Activated CD4-positive, alpha-beta T cell treated with anti-CD3 and anti-CD28 coated beads for 48 hours (primary cell): ENCODE measurements at places on chromosomes 13 and 19.

GRCh38 chr13:112069845-112070251 lies 2.9 kb downstream of the SOX1 start:
- no peak for DNase-seq

GRCh38 chr13:92802776-92803175 lies 423.8 kb upstream of the GPC6 start:
- DNase-seq = no peak

DNA sequence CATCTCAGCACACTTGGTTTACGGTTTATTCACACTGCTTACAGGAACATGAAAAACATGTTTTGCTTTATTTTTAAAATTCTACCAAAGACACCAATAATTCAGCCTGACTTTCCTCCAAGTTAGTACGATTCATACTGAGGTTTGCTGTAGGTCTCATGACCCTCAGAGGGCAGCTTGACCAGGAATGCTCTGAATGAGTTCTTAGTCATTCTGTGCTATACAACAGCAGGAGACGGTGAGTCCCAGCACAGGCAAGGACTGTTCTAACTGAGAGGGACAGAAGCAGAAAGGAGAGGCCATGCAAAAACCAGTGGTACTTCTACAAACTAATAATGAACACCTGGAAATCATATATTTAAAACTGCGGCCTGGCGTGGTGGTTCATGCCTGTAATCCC lies 6.4 kb downstream of the GRTP1 start:
- DNase-seq = no peak

GRCh38 chr13:51781246-51782022 lies 22.5 kb downstream of the DHRS12 start:
- peak; percentile 46 for DNase-seq

GRCh38 chr13:73225990-73226389 lies 167.2 kb downstream of the KLF5 start:
- no peak for DNase-seq

- peak; percentile 18 for DNase-seq
Measured at GRCh38 chr19:42693760-42694350, 46.4 kb downstream of the PSG3 start.

- DNase-seq = no peak
Measured at GRCh38 chr19:17454576-17455071, 6.1 kb downstream of the NXNL1 start.

DNA sequence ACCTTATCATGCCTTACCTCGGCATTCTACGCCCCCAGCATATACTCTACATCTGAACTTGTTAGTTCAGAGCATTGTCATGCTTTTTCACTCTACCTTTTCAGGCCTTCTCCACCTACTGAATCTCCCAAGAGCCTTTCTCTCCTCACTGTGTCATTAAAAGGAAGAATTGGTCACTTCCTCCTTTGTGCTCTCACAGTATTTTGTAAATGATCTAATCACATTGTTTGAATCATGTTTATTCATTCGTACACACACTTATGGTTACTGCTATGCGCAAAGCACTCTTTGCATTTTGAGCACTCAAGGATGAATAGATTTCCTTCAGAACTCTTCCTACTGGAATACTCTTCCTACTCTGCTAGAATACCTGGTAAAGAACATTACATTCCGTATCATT lies 15.8 kb upstream of the ELF1 start:
- DNase-seq = no peak

GRCh38 chr13:79212064-79212619 lies 193.9 kb downstream of the RBM26 start:
- DNase-seq = no peak

DNA sequence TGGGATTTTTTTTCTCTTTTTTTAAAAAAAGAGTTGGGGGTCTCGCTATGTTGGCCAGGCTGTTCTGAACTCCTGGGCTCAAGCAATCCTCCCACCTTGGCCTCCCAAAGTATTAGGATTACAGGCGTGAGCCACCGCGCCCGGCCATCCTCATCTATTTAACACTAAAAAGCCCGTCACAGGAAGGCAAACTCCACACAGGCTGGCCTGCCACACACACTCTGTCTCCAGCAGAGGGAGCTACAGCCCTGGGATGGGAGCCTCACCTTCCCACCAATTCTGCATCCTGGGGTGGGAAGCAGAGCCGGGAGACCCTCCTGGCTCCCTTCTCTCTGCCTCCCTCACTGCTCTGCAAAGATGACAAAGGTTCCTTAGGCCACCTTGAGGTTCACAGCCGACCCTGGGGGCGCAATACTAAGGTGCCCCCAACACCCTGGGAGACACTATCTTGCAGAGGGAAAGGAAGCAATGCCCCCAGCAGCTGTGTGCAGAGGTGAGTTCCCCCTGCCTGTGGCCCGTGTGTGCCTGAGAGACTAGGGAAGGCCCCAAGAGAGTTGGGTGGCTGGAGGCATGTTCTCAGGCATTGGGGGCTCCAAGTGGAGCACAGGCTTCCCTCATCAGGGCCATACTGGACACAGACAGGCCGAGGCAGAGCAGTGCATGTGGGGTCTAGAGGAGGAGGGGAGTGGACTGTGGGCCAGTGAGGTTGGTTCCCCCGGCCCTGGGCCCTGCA lies 27.4 kb upstream of the TIMM44 start:
- DNase-seq = peak; percentile 45

DNA sequence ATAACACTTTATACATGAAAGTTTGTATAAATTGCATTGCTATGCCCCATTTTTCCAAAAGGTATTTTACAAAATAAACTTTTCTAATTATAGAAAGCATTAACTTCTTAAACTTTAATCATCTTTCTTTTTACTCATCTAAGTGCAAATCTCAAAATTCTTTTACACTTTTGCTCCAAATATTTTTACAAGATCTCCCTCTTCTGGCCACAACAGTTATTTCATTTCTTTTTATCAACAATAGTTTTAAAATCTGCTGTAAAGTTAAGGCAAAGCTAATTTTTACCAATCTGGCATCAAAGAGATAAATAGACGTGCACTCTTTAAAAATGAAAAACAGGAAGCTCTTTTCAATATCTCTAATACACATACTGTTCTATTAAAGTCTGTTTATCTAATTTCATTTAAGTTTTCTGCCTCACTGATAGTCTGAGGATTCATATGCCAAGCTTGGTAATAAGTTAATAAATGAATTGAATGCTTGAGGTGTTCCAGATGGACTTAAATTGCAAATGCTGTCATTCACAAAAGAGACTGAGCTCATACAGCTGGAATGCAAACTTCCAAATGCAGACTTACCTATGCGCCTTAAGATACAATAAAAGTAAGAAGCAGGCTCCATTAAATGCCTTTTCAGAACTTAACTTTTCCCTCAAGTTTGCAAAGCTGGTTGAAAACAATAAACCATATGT lies 583.0 kb upstream of the ATXN8OS start:
- DNase-seq = no peak

GRCh38 chr19:53958168-53958571 lies 4.6 kb upstream of the CACNG8 start:
- DNase-seq = no peak

DNA sequence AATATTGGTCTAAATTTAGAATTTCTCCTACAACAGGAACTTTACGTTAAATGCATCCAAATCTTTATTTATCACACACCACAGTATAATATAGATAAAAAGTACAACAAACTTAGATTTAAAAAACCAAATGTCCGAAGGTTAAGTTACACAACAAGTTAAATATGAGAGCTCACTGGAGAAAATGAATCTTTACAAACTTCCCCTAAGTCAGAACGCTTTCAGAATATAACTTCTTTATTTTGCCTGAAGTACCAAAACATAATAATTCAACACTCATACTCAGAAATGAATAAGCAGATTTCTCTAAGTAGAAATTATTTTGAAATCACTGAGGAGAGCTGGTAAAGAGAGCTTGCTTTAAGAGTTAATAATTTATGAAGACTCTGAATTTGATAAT lies 33.8 kb downstream of the TSC22D1 start:
- no peak for DNase-seq

DNA sequence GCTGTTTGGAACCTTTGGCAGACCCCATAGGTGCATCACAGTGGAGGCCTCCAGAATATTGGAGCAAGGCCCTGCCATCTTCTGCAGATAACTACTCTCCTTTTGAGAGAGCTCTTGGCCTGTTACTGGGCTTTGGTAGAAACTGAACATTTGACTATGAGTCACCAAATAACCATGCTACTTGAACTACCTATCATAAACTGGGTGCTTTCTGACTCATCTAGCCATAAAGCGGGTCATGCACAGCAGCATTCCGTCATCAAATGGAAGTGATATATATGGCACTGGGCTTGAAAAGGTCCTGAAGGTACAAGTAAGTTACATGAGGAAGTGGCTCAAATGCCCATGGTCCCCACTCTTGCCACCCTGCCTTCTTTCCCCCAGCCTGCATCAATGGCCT lies 782.5 kb upstream of the SLITRK6 start:
- no peak for DNase-seq

DNA sequence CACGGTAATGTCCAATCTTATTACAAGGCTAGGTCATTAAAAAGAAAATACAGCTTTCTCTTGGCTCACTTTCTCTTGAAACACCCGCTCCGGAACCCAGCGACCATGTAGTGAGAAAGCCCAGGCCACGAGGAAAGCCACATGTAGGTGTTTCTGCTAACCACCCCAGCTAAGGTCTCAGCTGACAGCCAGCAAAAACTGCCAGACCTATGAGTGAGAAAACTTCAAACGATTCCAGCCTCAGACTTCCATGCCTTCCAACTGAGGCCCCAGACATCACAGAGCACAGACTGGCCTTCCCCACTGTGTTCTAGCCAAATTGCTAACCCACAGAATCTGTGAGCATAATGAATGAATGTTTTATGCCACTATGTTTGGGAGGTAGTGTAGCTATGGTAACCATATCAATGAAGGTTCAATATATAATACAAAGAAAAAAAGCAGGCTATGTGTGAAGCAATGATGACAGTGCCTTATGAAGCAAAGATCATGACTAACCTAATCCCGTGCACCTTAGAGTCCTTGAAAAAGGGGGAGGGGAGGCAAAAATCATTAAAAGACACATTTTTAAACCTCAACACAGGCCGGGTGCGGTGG lies 11.9 kb upstream of the TPTE2 start:
- DNase-seq = no peak

- DNase-seq = no peak
Measured at GRCh38 chr19:13875824-13876223, 1.1 kb upstream of the NANOS3 start.

DNA sequence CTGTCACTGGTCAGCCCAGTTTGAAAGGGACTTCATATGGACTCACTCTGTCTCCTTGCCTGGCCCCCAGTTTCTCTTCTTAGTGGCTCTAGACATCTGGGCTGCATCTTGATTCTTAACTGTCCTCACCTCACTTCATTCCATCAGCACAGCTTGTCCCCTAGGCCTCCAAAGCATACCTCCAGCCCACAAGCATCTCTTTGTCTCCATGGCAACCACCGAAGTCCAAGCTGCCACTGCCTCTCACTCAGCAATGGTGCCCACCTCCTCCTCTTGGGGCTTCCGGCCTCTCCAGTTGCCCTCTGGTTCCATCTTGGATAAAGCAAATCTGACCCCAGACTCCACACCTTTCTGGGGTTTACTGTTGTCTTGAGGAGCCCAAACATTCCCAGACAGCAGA lies 9.9 kb upstream of the KLHL26 start:
- DNase-seq = no peak

GRCh38 chr13:27125357-27126282 lies 46.0 kb downstream of the USP12 start:
- no peak for DNase-seq

DNA sequence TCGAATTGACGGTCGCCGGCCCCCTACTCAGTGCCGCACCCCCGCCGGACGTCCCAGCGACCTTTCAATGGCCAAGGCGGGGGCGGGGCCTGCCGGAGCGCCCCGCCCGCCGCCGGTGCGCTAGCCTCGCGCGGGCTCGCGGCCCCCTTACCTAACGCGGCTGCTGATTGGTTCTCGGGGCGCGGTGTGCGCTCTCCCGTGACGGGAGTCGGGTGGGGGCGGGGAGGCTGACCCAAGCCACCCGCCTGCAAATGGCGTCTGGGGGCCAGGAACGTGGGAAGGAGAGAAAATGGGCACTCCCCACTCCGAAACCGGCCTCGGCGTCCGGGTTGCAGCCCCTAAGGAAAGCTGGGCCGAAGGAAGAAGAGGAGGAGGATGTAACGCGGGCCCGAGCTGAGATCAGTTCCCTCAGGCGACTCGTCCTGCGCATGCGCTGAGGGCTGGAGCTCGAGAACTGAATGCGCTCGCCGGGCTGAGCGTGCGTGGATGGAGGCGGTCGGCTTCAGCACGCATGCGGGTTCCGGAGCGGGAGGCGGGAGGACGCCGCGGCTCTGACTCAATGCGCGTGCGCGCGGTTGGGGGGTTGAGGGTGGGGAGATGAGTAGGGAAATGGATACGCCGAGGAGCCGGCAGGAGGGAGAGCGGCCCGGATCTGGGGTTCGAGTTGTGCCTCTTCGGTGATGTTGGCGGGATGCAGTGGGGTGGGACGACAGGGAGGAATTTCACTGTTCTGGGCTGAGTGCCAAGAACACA lies at the start of gene SMG9:
TSS of gene SMG9 (minus strand) at position 460 of the 753 bp plus-strand sequence. CDS start 4,221 bp downstream, outside the sequence.
- DNase-seq = peak; percentile 99

DNA sequence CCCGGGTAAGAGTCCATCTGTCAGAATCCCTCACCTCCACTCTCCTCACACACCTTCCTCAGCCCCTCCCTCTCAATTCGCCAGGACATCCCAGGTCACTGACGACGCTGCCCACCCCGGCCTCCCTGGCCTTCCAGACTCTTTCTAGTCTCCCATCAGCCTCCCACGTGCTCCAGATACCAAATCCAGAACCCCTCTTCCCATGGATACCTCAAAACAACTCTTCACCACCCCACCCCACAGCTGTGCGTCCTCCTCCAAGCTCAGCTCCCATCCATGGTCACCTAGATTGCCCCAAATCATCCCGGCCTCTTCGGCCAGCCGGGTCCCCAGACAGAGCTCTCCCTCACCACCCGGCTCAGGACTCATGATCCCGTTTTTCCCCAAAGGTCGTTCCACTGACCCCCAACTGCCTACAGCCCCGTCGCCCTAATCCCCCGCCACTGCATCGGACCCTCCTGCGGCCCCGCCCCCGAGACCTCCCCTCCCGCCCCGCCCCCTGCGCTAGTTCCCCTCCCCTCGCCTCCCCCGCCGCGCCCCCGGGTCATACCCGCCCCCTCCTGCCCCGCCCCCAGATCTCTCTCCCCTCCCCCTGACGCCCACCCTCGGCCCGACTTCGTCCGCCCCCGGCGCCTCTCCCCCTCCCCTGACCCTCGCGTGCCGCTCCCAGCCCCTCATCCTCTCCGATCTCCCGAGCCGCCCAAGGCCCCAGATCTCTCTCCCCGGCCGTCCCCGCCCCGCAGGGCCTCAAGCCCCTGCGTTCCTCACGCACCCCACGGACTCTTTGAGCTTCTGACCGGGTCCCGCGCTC lies 546 bp downstream of the UBXN6 start:
- peak; percentile 48 for DNase-seq

- no peak for DNase-seq
Measured at GRCh38 chr13:20623000-20623399, 56.0 kb downstream of the IFT88 start.

GRCh38 chr13:89925107-89925506 lies 1422.4 kb upstream of the MIR17HG start:
- no peak for DNase-seq

DNA sequence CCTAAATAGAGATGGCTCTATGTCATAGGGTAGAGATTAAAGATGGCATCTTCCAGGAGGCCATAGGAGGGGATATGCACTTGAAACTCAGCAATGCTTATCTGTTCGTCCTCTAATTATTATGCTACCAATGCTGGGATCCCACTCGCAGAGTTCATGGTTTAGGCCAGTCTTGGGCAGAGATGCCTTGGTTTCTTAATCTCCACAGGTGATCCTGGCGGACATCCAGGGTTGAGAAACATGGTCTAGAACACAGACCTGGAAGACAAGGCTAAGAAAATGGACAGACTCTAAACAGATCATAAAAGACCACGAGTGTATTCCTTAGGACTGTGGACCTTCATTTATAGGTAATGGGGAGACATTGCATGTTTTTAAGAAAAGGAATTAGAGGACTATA lies 70.0 kb upstream of the IRS2 start:
- no peak for DNase-seq
